ENCODE measurements at places on chromosomes 13 and 19.
A peak's percentile ranks its signal among the peaks of the same experiment; 100 is the strongest.

- no peak for DNase-seq
These were observed 10.2 kb upstream of the ANKRD10 start for GRCh38 chr13:110925023-110925612.

GRCh38 chr19:46124638-46125115 is at the start of gene IGFL3:
Gene IGFL3, minus strand, starts transcription at chr19:46124688. Its CDS starts 39 bp downstream, at chr19:46124649.
- peak; percentile 48 for DNase-seq

- no peak for DNase-seq
These were observed 28.0 kb downstream of the PIAS4 start for GRCh38 chr19:4035582-4035981.

DNA sequence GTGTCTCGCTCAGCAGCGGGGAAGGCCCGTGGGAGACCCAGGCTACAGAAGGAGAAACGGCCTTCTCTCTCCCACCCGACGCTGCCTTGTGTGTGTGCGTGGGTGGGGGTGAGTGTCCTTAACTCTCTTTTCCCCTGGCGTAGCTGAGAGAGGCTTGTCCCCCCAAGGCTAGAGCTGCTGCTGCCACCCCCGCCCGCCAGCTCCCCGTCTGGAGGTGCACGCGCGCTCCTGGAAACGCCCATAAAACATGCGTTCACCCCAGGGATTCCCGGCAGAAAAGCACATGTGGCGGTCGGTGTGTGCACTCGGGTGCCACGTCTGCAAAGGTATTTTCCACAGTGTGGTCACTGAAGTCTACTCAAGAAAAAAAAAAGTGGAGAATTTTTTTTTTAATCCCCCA is 36.1 kb downstream of the GADD45B start:
- no peak for DNase-seq

- no peak for DNase-seq
These were observed 80.7 kb downstream of the ZNF536 start for GRCh38 chr19:30452931-30453330.
